ENCODE measurements at places on chromosomes 11 and 22. TPM values are rescaled to one million over a fixed set of nuclear protein-coding genes. Genes with fewer than 3 reads are reported as not detected.

EI24 gene
- 120 TPM for total RNA-seq

PHF21B gene
- total RNA-seq, result not detected

KCNA4 gene
- total RNA-seq, result not detected

CHCHD10 gene
- total RNA-seq, result 6.0 TPM

SIDT2 gene
- 21.3 TPM for total RNA-seq

KRTAP5-7 gene
- not detected for total RNA-seq

OR8D4 gene
- not detected for total RNA-seq

HINFP gene
- total RNA-seq, result 12.7 TPM

TTLL1 gene
- 16.9 TPM for total RNA-seq

NXPE1 gene
- total RNA-seq, result 0.09 TPM
